ENCODE measurements at places on chromosomes 2 and 18.

- DNase-seq: no peak
Measured at GRCh38 chr2:126748188-126748760, 92.3 kb downstream of the GYPC start.

GRCh38 chr2:2848621-2849333 is 517.7 kb upstream of the MYT1L start:
- DNase-seq: no peak

DNA sequence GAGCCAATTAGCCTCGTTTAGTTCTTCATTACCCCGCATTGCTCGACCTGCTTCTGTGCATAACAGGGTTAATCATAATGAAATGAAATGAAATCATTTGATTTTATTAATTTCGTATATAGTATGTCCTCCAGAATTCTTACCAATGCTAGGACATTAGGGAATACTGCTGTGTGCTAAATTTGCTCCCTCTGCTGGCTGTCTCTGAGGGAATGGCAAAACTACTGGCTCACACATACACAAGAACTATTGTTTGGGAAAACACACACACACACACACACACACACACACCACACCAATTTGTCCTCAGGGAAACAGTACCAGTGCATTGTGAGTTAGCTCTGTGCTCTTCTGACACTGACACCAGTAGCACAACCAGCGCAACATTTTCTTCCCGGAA is 273.3 kb upstream of the TCF4 start:
- no peak for DNase-seq

DNA sequence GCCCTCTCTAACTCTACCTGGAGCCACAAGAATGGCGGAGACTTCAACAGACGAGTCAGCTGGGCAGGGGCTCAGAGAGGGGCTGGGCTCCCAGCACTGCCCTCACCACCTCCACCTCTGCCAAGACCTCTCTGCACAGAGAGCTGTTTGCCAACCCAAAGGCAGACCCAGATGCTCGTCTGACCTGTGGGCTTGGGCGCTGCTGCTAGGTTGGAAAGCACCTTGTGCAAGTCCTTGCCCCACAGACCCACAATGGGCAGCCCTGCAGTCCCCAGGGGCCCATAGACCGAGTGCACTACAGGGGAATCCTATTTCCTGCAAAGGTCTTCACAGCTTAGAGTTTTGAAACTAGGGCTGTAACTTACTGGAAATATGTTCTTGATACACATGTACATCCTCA is 13.3 kb downstream of the ACKR3 start:
- DNase-seq: no peak

GRCh38 chr2:82527124-82527523 is 1932.0 kb downstream of the SUCLG1 start:
- peak; percentile 12 for DNase-seq

DNA sequence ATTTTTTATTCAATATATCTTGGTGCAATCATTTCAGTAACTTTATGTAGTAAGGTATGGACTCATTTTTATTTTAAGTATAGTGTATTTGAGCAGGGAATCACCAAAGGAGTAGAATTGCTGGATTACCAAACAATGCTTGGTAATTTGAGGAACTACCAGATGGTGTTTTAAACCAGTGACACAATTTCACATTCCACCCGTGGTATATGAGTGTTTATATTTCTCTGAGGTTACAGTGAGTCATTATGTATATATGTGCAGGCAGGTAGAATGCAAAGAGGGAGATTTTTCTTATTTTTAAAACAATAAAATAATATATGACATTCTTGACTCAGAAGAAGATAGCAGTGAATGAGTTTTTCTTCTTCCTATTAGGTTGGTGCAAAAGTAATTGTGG is 596.9 kb downstream of the DCC start:
- no peak for DNase-seq

- DNase-seq: peak; percentile 92
Measured at GRCh38 chr18:26091047-26091630, 726 bp upstream of the SS18 start.

GRCh38 chr18:14074187-14074586 is 58.0 kb downstream of the ZNF519 start:
- peak; percentile 6 for DNase-seq

- no peak for DNase-seq
Measured at GRCh38 chr2:230842473-230842872, 22.3 kb upstream of the ITM2C start.

DNA sequence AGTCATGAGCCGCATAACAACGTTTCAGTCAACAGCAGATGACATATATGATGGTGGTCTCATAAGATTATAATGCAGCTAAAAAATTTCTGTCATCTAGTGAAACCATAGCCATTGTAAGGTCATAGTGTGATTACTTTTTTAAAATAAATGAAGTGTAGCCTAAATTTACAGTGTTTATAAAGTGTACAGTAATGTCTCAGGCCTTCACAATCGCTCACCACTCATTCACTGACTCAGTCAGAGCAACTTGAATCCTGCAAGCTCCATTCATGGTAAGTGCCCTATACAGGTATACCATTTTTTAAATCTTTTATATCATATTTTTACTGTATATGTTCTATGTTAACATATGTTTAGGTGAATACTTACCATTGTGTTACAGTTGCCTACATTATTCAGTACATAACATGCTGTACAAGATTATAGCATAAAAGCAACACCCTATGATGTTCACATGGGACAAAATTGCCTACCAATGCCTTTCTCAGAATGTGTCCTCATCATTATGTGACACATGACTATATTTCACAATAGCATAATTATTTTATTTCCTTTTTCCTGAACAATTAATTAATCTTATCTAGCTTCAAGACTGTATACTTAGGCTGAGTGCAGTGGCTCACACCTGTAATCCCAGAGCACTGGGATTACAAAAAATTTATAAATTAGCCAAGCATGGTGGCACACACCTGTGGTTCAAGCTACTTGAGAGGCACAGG is 1115.9 kb upstream of the ZEB2 start:
- DNase-seq: no peak

- no peak for DNase-seq
Measured at GRCh38 chr2:74714691-74715080, 60.6 kb downstream of the SEMA4F start.

GRCh38 chr2:43622931-43623451 is 14.1 kb upstream of the PLEKHH2 start:
- DNase-seq: no peak

- DNase-seq: no peak
Measured at GRCh38 chr18:63378919-63379638, 12.1 kb upstream of the KDSR start.

DNA sequence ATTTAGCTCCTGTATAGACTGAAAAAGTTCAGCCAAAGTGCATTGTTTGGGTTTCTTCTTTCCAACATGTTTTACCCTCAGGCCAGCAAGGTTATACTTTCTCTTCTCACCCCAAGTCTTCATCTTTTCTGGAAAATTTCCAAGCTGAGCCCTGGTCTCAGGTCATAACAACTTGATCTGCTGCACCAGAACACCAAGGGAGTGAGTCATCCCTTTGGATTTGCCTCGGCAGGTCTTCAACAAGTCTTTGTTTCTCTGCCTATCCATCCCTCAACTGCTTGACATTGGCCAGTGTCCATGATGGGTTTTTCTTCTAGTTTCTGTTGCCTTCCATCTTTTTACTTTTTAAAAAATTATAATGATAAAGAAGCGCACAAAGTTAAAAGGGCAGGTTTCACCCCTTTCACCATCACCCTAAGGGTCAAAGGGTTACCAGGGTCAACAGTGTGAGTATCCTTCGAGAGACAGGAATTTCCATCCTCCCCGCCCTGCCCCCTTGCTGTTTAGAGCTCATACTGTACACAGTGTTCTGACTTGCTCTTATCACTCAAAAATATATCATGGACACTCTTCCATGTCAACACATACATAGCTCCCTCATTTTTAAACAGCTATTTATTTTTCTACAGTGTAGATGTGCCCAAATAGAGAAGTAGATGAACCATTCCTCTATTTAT is 5.7 kb upstream of the SPATS2L start:
- no peak for DNase-seq
